HTR-8/SVneo (cell line): ENCODE measurements at places on chromosomes 3 and 15.
A peak's percentile ranks its signal among the peaks of the same experiment; 100 is the strongest.

GRCh38 chr3:5787861-5788488, 600.5 kb downstream of the EDEM1 start:
- DNase-seq = no peak

DNA sequence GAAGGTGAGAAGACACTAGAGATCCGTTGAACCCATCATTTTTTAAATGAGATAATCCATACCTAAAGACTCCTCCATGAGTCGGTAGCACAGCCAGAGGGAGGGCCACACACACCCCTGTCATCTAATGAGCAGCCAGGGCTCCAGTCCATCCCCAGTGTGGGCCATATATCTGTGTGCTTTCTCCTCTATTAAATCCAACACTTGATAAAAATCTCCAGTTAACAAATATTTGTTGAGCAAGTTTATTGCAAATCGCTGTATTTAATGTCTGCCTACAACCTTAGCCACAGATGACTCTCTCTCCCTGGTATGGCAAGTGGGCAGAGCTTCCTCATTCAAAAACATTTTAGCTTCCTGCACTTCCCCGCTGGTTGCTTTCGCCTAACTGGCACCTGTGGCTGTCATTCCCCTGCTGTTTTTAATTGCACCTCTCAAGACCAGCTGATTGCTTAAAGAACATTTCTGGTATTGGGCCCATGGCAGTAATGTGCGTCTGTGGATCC, 82.8 kb downstream of the SMAD3 start:
- DNase-seq = peak; percentile 39

GRCh38 chr3:171522651-171523050, 62.4 kb upstream of the TNIK start:
- DNase-seq = no peak

GRCh38 chr3:6779140-6779539, 81.8 kb upstream of the GRM7 start:
- no peak for DNase-seq

DNA sequence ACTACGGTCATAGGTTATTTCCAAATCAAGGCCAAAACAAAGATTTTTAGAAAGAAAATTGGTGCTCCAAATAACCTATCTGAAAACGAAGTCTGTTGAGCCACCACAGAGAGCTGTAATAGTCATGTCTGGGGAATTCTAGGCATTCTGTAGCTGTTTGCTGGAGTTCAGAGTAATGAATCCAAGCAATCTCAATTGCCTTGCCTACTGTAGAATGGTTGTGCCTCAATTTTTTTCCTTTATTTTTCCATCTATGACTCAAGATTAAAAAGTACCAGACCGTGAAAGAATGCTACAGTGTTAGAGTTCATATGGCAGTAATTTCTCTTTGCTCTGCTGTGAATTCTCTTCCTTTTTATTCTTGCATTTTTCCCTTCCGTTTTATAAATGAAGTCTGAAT, 1007.2 kb upstream of the ALCAM start:
- peak; percentile 26 for DNase-seq
